ENCODE measurements at places on chromosomes 12 and 14. TPM values are rescaled to one million over a fixed set of nuclear protein-coding genes. Genes with fewer than 3 reads are reported as not detected.

- no peak for DNase-seq
- H3K36me3 ChIP-seq, result no peaks in the 10 kb centered on the region
- no peaks in the 10 kb centered on the region for H3K27me3 ChIP-seq
- no peak overlapping the region for H3K27ac ChIP-seq
- H3K4me3 ChIP-seq, result no peak overlapping the region
- H3K4me1 ChIP-seq, result no peaks in the 10 kb centered on the region
Observed at GRCh38 chr12:25018146-25018545, 69.2 kb upstream of the BCAT1 start.

GRCh38 chr14:66046035-66046434, 440.1 kb upstream of the CCDC196 start:
- H3K27ac ChIP-seq, result no peak overlapping the region
- H3K36me3 ChIP-seq, result no peaks in the 10 kb centered on the region
- H3K4me3 ChIP-seq, result no peak overlapping the region
- no peaks in the 10 kb centered on the region for H3K4me1 ChIP-seq
- no peak for DNase-seq

GRCh38 chr12:26741584-26742227, 91.3 kb downstream of the ITPR2 start:
- peaks cover 5% of the 10 kb centered on the region for H3K4me1 ChIP-seq
- DNase-seq, result no peak

- H3K4me3 ChIP-seq, result no peak overlapping the region
- H3K27me3 ChIP-seq, result no peaks in the 10 kb centered on the region
- no peak for DNase-seq
- no peak overlapping the region for H3K27ac ChIP-seq
- H3K4me1 ChIP-seq, result no peaks in the 10 kb centered on the region
Observed at GRCh38 chr14:94021416-94022157, 4.6 kb upstream of the OTUB2 start.

GRCh38 chr14:57420986-57421385, 30.6 kb downstream of the NAA30 start:
- H3K4me3 ChIP-seq, result no peak overlapping the region
- no peak overlapping the region for H3K27ac ChIP-seq
- no peak for DNase-seq

DNA sequence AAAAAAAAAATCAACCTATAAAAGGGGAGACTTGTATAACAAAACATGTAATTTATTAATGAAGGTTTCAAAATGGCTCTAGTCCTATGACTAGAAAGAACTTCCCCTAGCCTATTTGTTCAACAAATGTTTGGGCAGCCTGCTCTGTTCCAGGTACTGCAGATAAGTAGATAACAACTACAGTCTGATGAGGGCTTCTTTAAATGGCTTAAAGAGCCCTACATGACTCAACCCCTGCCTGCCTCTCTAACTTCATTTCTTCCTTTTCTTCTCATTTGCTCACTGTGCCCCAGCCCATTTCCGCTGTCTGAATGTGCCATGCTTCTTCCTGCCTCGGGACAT, 21.5 kb downstream of the ALDH6A1 start:
- no peak overlapping the region for H3K27ac ChIP-seq
- H3K4me3 ChIP-seq, result no peak overlapping the region
- H3K27me3 ChIP-seq, result no peaks in the 10 kb centered on the region
- DNase-seq, result no peak
- no peaks in the 10 kb centered on the region for H3K4me1 ChIP-seq

DNA sequence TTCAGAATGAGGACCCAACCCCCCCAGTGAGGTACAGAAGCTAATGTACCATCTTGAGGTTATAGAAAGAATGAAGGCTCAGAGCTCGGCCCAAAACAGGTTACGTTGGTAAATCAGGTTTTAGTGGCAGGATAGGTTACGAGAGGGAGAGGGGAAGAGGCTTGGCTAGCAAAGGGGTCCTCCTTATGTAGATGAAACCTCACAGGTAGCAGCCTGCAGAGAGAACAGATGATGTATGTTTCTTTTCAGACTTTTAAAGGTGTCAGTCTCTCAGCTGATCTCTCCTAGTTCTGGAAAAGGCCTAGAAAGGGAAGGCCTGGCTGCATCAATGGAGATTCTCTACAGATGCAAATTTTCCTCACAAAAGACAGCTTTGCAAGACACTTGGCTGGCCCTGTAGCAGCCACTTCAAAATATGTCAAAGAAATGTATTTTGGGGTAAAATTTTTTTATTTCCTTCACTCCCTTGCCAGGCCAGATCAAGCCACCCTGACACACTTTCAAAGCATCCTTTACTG, 71.7 kb upstream of the CPSF6 start:
- no peaks in the 10 kb centered on the region for H3K4me1 ChIP-seq
- H3K27ac ChIP-seq, result no peak overlapping the region
- no peak overlapping the region for H3K4me3 ChIP-seq
- no peak for DNase-seq

Gene KRT74
- total RNA-seq, result not detected

Gene LRP1-AS
- total RNA-seq, result not detected

Gene ANKRD52
- total RNA-seq, result 27.8 TPM
